ENCODE measurements at places on chromosomes 2 and 18. TPM values are rescaled to one million over a fixed set of nuclear protein-coding genes. Genes with fewer than 3 reads are reported as not detected.

The PROM2 gene
- 0.48 TPM for total RNA-seq

DNA sequence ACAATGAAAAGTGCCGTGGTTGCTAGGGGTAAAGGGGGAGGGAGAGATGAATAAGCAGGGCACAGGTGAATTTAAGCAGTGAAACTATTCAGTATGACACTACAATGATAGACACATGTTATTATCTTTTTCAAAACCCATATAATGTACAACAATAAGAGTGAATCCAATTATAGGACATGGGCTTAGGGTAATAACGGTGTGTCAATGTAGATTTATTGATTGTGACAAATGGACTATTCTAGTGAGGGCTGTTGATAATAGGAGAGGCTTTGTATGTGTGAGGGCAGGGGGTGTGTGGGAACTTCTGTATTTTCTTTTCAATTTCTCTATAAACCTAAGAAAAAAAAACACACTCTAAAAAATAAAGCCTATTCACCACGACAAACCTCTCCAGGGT lies 223.8 kb downstream of the RIT2 start:
- no peak for DNase-seq
- H3K4me3 ChIP-seq, result no peak overlapping the region
- H3K4me1 ChIP-seq, result no peaks in the 10 kb centered on the region
- H3K36me3 ChIP-seq, result no peaks in the 10 kb centered on the region

DNA sequence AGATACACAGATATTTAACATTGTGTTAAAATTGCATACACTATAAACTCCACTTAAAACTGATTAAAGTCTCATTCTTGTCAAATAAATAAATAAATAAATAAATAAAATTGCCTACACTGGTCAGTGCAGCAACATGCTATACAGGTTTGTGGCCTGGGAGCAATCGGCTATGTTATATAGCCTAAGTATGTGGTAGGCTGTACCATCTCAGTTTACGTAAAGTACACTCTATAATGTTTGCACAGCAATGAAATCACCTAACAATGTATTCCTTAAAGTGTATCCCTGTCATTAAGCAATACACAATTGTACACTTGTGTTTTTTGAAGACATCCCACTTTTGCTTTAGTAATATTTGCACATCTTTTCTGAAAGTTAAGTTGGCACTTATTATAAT lies 337.7 kb upstream of the SETBP1 start:
- no peaks in the 10 kb centered on the region for H3K36me3 ChIP-seq
- no peak overlapping the region for H3K27ac ChIP-seq
- no peaks in the 10 kb centered on the region for H3K27me3 ChIP-seq
- no peak overlapping the region for H3K4me3 ChIP-seq

- no peaks in the 10 kb centered on the region for H3K36me3 ChIP-seq
- DNase-seq, result no peak
- H3K27me3 ChIP-seq, result no peaks in the 10 kb centered on the region
Measured at GRCh38 chr2:168814046-168814445, 11.6 kb downstream of the NOSTRIN start.

DNA sequence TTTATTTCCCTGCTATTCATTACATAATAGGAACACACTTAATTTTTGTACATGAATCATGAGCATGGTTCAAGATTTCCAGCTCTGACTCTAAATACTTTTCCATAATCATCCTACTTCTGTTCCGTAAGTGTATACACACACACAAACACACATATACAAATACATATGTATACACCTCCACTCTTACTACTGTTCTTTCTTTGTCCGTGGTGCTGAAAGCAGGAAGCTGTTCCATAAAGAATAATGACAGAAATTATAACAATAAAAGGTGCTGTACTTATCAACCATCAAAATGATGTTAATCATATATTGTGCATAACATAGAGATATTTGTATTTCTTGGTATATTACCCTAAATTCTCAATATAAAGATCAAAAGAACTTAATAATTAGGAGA lies 776.9 kb downstream of the DPP10 start:
- no peaks in the 10 kb centered on the region for H3K27me3 ChIP-seq
- no peak overlapping the region for H3K4me3 ChIP-seq
- no peak overlapping the region for H3K27ac ChIP-seq
- no peak for DNase-seq
- no peaks in the 10 kb centered on the region for H3K36me3 ChIP-seq

DNA sequence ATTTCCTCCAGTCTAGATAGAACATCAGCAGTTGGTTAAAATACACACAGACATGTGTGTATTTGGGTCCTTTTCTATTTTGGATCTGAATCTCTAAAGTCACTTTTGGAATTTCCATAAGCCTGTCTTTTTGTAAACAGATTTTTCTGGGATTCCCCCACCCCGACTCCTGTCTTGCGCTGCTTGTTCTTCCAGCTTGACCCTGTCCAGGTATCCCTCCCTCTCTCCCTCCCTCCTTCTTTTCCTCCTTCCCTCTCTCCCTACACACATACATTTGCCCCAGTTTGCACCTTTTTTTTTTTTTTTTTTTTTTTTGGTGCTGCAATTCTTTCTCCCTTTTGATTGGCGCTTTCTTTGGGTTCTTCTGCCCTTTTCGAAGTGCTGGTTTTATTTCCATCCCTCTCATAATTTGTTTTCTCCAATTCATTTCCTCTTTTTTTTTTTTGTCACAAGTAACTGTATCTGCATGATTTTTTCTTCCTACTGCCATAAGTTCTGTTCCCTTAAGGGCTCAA lies 114.8 kb upstream of the SERTAD2 start:
- peak overlapping the region; percentile 80 for H3K4me3 ChIP-seq
- DNase-seq, result no peak

DNA sequence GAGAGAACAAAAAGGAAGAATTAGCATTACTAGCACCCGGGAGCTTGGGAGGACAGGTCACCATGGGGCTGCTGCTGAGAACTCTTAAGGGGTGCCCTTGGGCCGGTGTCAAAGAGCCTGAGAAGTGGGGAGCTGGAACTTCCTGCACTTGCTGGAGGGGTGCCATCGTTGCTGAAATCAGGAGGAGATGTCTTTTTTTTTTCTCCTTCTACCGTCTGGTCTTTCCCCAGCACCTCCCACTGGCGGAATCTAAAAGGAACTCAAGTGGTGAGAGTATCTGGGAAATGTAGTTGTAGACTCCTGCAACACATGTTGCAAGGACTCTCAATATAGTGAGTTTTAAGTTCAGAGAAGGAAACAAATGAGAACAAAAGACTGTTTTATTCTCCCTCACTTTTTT lies 6.1 kb upstream of the AMMECR1L start:
- H3K27ac ChIP-seq, result no peak overlapping the region
- H3K36me3 ChIP-seq, result no peaks in the 10 kb centered on the region
- no peak overlapping the region for H3K4me3 ChIP-seq
- peaks cover 6% of the 10 kb centered on the region for H3K4me1 ChIP-seq
- peaks cover 2% of the 10 kb centered on the region for H3K27me3 ChIP-seq

DNA sequence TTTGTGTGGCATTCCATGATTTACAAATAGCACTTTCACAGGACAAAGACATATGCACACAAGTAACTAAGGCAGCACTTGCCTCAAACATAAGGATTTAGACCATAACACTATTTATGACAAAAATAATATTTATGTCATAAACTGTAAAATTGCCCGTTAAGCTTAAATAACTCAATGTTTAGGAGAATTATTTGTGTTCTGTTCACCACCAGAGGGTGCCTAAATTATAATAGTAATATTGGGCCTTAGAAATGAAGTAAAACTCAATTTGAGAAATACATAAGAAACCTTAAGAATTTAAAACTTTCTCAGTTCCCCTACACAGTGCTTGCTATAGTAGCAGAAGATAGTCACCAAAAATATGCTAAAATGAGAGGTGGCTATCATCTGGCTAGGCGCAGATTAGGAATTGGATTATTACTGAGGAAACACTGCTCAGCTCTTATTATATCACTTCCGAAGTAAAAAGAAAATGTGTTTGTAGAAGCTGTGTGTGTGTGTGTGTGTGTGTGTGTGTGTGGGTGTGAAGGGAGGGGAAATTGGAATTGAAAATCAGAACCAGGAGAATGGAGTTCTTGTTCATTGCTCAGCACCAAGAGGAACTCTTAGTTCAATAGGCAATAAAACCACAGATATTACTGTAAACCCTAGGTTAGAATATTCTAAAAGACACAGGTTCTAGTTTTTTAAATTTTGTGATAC lies 4.9 kb upstream of the CHN1 start:
- no peaks in the 10 kb centered on the region for H3K36me3 ChIP-seq
- peaks cover 16% of the 10 kb centered on the region for H3K27me3 ChIP-seq
- no peak for DNase-seq
- no peak overlapping the region for H3K27ac ChIP-seq
- peaks cover 4% of the 10 kb centered on the region for H3K4me1 ChIP-seq
- H3K4me3 ChIP-seq, result no peak overlapping the region

DNA sequence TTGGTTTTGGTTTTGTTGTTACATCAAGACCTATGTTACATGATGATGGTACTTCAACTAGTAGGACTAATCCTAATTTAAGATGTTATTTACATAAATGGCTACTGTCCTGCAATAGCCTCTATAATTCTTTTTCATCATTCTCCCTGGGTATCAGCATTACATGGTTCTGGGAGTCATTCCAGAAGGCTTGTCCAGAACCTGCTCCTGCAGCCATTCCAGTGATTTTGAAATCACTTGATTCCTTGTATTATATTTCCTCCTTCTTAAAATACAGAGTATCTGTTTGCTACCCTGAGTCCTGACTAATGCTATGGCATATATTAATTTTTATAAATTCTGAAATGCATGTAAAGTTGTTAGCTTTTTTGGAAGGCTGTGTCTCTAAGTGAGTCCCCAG lies 400.5 kb upstream of the MEIS1 start:
- DNase-seq, result no peak
- H3K4me1 ChIP-seq, result no peaks in the 10 kb centered on the region
- no peak overlapping the region for H3K27ac ChIP-seq
- no peak overlapping the region for H3K4me3 ChIP-seq
- no peaks in the 10 kb centered on the region for H3K36me3 ChIP-seq
- H3K27me3 ChIP-seq, result no peaks in the 10 kb centered on the region

All from activated CD4-positive, alpha-beta memory T cell treated with anti-CD3 and anti-CD28 coated beads for 36 hours (primary cell).